NCI-H1694 treated with DMSO at 0.1 percent for 48 hours (cell line): ENCODE measurements at places on chromosomes 2 and 18.

DNA sequence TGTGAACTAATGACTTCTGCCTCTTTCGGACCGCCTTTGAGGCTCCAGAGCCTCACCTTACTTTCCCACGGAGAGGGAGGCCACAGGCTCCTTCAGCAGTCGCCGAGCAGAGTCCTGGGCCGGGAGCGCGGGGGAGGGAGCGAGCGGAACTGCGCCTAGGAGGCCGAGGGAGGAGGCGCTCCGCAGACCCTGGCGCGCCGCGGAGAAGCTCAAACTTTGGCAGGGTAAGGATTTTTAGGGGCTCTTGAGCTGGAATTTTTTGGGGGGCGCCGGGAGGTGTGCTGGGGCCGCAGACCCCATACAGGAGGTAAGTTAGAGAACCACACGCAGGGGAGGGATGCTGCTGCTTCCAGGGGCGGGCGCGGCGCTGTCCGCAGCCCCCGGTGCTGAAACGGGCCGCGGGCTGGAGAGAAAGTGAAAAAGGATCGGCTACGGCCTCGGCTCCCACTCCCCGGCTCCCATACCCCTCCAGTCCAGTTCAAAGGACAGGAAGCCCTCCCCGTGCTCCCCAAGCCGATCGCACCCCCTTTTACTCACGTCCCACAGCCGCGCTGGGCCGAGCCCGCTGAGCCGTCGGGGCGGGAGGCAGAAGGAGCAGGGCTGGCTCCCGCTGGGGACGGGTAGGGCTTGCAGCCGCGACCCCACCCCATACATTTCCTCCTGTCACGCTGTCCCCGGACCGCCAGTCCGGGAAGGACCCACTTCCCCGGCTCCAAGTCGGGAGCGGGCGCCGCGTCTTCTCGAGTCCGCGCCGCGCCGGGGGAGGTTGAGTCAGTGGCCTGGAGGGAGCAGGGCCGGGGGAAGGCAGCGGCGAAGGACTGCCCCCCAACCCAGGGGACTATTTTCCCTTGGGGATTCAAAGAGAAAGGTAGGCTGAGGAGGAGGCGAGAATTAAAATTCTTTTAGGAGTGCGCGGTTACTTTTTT is at the start of gene CNGA3:
Gene CNGA3 (plus strand): TSS at position 146 of the 926 bp plus-strand sequence. CDS start 23,520 bp downstream, outside the sequence.
- DNase-seq, result no peak

GRCh38 chr2:64727013-64727767 is 73.5 kb upstream of the SERTAD2 start:
- DNase-seq, result no peak

GRCh38 chr2:23478087-23478932 is 93.3 kb downstream of the KLHL29 start:
- DNase-seq, result no peak

- no peak for DNase-seq
Observed at GRCh38 chr2:30161929-30162706, 15.3 kb downstream of the YPEL5 start.

DNA sequence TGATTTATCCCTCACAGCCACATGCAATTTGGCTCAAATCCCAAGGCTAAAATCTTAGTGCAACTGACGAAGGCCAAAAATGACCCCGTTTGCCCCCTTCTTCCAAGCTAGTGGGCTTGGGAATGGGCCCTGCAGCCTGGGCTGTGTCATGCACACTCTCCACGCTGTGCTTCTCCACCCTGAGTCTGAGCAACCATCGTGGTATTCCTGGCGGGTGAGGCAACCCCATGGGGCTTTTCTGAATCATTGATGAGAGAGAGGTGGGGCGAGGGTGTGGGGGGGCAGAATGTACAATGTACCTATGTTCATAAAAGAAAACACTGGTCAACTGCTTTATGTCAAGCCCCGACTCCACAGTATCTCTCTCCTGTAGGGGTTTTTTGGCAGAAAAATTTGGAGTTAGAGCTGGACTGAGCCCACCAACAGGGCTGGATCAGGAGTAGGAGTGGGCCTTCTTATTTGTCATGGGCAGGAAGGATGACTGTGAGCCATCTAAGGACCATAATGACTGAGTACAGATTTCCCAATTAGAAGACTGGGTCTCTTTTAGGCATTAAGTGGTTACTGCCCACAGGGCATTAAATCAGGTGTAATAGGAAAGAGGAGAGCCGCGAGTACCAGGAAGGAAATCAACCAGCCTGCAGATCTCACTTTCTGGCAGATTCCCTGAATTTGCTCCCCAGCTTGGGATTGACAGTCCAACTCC is 8.9 kb downstream of the SULT1C2 start:
- no peak for DNase-seq

DNA sequence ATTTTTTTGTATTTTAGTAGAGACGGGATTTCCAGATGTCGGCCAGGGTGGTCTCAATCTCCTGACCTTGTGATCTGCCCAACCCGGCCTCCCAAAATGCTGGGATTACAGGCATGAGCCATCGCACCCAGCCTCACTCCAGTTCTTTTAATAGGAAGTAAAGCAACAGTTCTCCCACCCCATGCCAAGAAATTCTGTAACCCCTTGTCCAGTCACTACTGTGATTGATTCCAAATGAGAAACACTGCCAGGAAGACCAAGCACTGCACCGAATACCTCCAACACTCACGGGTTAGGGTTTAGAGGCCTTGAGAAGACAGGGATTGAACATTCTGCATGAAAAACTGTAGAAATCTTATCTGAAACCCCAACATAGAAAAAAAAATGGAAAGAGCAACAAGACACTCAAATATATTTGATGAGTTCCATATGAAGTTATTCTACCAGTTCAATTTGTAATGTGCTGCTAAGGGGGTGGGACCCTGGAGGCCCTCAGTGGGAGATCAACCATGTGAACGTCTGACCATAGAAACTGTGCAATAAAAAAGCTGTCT is 48.2 kb upstream of the BIN1 start:
- DNase-seq, result no peak

- DNase-seq, result no peak
Observed at GRCh38 chr2:81644189-81644588, 1339.6 kb upstream of the LRRTM1 start.

DNA sequence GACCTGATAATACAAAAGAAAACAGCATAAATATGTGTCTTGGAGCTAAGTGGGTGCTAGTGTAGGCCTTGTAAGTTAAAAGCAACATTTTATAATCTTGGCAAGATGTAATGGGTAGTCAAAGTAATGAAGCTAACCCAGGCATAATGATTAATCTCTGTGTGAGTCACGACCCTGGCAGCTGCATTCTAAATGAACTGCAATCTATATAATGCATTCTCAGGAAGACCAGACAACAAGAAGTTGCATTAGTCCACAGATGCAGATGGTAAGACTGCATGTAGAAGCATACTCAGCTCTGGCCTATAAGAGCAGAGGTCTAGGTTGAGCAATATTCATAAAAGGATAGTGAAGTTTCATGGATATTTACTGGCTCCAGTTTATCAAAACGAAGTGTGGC is 85.6 kb upstream of the ETAA1 start:
- no peak for DNase-seq

DNA sequence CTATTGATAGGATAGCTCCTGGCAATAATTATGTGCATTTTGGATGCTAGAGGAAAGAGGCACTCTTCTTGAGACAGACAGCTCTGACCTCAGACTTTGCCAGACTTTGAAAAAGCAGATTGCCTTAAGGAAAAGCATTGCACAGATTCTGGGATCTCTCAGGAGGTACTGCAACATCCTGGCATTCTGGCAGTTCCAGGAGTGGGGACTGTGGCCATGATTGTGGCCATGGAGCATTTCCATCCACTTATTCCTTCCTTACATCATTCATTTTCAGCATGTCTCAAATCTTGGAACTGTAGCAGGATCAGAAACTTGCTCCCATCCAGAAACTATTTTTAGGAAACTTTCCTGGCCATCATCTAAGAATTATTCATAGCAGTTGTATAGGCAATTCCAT is 144.9 kb upstream of the FOSL2 start:
- DNase-seq, result no peak

DNA sequence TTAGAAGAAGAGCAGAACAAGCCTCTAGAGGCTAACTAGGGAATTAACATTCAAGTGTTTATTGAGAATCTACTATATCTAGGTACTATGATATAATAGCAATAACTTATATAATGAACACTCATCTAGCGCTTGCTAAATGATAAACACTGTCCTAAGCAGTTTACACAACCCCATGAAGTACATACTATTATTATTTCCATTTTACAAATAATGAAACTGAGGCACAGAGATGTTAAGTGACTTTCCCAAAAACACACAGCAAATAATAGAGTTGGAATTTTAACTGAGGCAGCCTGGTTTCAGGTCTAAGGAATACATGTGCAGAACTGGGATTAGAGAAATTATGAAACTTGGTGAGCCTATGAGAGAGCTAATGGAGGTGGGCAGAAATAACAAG is 893.4 kb downstream of the CPS1 start:
- DNase-seq, result no peak

DNA sequence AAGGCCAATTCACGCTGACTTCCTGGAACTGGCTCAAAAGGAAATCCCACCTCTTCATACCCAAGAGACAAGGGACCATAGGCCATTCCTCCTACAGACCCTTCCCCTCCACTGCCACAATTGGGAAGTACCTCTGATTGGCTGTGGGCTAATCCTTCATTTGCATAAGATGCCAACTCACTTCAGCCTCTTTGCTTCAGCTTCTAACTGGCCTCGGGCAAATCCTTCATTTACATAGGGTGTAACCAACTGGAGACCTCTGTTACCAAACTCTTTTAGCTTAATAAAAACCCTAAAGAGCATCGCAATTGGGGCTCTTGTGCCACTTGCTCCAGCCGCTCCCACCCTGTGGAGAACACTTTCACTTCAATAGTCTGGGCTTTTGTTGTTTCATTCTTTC is 38.2 kb downstream of the MC2R start:
- DNase-seq, result no peak

DNA sequence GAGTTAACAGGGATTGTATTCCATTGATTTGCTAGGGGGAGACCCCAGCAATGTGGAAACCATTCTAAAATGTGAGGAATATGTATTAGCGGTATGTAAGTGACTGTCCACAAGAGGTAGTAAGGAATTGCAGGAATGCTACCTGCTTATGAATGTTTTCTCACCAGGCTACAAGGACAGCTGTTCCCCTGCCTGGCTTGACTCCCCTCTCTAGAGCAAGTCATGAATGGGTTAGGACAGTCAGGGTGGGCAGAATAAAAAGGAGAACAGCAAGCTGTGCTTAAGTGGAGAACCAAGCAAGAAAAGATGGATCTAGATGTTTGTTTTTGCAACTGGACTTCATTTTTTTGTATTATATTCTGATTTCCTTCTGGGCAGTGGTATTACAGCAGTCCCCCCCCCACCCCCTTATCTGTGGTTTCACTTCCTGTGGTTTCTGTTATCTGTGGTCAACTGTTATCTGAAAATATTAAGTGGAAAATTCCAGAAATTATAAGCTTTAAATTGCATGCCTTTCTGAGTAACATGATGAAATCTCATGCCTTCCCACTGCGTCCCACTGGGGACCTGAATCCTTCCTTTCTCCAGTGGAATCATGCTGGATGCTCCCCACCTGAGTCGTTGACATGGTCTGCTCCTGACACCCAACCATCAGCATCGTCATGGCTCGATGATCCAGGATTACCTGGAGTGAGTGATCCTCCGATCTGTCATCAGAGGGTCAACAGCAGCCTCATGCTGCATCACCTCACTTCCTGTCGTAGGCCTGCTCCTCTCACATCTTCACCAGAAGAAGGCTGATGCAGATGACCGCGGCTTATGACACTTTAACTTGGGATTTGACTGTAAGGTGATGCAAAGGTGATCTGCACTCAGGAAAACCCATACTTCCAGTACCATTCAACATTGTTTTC is 52.2 kb downstream of the VAPA start:
- DNase-seq, result no peak

DNA sequence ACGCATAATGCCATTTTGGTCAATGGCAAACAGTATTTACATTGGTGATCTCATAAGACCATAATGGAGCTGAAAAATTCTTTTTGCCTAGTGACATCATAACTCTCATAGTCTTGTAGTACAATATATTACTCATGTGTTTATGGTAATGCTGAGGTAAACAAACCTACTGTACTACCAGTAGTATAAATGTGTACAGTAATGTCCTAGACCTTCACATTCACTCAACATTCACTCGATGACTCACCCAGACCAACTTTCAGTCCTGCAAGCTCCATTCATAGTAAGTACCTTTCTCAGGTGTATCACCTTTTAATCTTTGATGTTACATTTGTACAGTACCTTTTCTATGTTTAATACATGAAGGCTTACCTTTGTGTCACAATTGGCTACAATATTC is 558.2 kb upstream of the PIK3C3 start:
- no peak for DNase-seq

GRCh38 chr2:151192681-151193080 is 69.0 kb downstream of the RBM43 start:
- DNase-seq, result no peak

DNA sequence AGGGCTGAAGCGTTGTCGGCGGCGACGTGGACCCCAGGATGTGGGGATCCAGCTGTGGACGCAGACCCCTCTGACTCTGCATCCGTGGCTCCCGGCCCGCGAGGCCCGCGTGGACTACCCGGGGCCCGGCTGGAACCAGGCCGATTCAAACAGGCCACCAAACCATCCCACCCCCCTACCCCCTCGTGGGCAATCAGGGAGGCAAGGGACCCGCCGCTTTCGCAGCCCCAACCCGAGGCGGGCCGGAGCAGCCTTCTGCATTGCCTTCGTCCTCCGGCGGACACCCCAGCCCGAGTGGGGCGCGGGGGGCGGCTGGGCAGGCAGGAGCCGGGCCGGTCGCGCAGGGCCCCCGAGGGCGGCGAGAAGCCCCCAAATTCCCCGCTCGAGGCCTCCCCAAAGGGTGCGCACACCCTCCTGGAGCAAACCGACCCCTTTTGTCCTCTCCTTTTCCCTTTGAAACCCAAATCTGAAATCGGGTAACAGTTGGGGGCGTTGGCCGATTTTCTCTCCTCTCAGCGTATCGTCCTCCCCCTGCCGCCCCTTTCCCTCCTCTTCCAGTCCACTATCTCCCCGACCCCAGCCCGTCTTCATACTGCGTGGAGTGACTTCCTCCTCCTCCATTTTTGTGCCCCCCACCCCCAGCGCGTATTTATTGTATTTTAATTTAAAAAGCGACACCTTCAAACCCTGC is 7.4 kb downstream of the SP9 start:
- DNase-seq, result no peak

GRCh38 chr2:164841719-164842623 is at the start of gene COBLL1:
Gene COBLL1 (minus strand): TSS chr2:164841823. CDS start chr2:164841196, 627 bp downstream.
- peak; percentile 76 for DNase-seq

- DNase-seq, result peak; percentile 48
Observed at GRCh38 chr2:54880428-54880827, 157.0 kb downstream of the EML6 start.

DNA sequence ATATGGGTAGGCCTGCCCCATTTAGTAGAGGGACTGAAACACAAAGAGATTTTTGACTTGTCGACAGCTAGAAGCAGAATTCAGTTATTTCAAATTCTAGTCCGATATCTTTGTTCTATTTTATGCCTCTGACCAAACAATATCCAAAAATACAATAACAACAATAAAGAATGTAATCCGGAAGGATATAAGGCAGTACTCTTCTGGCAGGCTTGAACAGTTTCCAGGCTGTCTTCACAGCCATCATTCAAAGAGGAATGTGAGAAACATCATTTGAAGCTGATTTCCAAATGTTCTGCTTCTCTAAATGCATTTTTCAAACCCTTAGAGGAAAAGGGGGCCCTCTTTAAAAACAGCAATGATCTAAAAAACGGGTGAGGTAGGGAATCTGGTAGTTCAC is 36.7 kb upstream of the SPTBN1 start:
- DNase-seq, result no peak
